Stimulated activated CD4-positive, alpha-beta T cell treated with anti-CD3 and anti-CD28 coated beads, Interleukin-2, amount 100 ng/mL, for 4 hours (primary cell): ENCODE measurements at places on chromosomes 5 and 9.

GRCh38 chr5:171615705-171616640 lies 169.6 kb upstream of the SMIM23 start:
- DNase-seq: no peak

DNA sequence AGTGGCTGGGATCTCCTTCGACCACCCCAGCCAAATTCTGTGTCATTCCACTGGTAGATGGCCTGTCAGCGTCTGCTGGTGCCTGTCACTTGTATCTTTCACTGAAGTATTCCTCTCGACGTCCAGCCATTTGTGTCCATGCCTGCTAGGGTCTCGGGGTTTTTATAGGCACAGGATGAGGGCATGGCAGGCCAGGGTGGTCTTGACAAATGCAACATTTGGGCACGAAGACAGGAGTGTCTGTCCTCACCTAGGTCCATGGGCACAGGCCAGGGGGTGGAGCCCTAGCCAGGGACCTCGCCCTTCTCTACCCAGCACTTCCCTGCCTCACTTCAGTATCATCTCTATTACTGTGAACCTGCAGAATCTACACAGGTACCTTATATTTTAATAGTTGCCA lies 2223.9 kb upstream of the ACO1 start:
- no peak for DNase-seq

DNA sequence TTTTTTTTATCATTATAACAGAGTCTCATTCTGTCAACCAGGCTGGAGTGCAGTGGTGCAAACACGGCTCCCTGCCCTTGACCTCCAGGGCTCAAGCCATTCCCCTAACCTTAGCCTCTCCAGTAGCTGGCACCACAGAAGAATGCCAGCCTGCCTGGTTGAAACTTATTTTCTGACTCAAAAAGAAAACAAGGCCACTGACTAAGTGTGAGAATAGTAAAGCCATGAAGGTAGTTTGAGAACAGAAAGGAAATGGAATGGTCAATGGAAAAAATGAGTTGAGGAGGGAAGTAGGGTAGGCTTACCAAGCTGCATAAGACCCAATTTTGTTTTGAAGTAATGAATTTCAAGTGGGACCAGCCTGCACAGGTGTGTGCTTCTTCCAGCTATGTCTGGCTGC lies 82.8 kb upstream of the RORB start:
- DNase-seq: no peak

DNA sequence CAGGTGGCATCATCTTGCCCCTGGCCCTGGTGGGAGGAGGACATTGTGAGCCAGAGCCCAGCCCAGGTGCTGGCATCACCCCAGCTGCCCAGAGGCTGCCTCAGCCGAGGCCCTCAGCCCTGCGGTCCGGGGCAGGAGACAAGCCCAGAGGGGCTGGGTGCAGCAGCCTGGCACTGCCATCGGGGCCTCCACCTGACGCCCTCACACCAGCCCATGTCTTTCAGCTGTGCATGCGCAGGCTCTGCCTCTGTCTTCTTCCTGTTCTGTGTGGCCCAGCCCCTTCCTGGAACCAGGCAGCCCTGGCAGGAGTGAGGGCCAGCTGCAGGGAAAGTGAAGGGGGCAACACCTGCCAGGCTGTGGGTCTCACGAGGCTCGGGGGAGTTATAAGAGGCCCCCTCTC lies 4.8 kb upstream of the CEL start:
- no peak for DNase-seq

- DNase-seq: peak; percentile 32
These were observed at the start of gene MSANTD3 for GRCh38 chr9:100426530-100427365. Gene MSANTD3, plus strand, starts transcription at chr9:100427143. Its CDS starts 14,796 bp downstream, at chr9:100441939.

DNA sequence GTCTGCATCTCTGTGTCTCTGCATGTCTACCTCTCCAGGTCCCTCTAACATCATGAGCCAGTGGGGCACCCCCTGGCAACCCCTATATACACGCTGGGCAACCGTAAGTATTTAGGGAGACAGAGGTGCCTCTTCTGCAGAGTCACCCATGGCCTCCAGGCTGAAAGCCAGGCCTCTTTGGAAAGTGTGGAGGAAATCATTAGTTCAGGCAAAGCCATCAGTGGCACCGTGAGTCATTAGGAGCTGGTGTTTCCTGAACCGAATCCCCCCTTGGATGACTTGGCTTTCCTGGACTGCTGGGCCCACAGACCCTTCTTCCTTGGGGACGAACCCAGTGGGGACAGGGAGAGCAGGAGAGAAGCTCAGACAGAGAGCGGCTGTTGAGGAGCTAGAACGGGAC lies 174.8 kb downstream of the OLFM1 start:
- DNase-seq: no peak

- no peak for DNase-seq
These were observed 27.8 kb downstream of the RUSC2 start for GRCh38 chr9:35517552-35518224.

- DNase-seq: no peak
These were observed 5.1 kb upstream of the EGR1 start for GRCh38 chr5:138460032-138460693.

DNA sequence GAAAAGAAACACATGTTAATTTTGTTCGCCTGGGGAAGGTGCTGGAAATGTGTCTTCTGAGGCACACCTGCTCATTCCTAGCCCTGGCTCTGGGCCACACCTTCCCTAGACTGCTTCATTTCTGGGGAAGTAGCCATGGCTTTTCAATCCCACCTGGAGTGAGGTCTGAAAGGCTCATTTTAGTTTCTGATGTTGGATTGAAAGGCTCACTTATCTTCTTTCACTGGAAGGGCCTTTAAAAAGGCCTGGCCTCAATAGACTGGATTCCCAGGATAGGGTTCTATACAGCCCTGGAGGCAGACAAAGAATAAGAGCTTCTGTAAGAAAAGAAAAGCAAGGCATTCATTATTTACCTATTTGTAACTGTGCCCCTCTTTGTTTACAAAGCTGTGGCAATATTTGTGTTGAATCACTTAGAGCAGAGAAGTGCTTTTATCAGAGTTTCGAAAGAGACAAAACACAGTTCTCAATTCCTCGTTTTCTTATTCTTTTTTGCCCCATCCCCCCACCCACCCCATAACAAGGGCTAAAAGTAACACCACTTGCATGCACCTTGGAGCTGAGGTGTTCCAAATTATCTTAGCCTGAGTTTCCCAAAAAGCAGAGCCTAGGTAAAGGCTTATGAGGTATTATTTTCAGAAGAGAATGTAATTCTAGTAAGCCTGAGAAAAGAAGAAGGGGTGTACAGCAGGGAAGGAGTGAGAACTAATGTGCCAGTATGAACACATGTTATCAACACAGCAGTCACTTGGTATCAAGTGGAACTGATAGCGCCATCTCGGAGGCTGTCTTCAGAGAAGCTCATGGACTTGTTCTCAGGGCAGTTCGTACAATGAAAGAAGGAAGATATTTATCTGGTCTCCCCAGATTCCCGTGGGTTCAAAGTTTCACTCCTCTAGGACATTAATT lies 413.1 kb downstream of the KCTD16 start:
- DNase-seq: no peak

- DNase-seq: no peak
These were observed 248.6 kb upstream of the KLF4 start for GRCh38 chr9:107737987-107738743.

DNA sequence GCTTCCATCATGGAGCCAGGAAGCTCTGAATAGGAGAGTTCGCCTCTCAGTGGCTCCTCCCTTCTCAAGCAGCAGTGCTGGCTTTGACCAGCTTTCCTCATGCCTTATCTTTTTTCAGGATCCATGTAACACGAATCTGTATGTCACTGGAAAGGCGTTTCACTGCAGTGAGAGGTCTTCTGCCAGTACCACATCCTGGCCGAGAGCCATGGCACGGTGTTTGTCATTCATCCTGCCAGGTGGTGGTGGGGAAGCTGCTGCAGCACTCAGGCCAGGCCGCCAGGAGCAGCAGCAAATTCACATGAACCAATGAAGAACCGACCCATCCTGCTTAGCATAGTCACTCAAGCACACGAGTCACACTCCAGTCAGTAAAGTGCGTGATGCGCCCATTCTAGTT lies 179.0 kb downstream of the FANCC start:
- no peak for DNase-seq

DNA sequence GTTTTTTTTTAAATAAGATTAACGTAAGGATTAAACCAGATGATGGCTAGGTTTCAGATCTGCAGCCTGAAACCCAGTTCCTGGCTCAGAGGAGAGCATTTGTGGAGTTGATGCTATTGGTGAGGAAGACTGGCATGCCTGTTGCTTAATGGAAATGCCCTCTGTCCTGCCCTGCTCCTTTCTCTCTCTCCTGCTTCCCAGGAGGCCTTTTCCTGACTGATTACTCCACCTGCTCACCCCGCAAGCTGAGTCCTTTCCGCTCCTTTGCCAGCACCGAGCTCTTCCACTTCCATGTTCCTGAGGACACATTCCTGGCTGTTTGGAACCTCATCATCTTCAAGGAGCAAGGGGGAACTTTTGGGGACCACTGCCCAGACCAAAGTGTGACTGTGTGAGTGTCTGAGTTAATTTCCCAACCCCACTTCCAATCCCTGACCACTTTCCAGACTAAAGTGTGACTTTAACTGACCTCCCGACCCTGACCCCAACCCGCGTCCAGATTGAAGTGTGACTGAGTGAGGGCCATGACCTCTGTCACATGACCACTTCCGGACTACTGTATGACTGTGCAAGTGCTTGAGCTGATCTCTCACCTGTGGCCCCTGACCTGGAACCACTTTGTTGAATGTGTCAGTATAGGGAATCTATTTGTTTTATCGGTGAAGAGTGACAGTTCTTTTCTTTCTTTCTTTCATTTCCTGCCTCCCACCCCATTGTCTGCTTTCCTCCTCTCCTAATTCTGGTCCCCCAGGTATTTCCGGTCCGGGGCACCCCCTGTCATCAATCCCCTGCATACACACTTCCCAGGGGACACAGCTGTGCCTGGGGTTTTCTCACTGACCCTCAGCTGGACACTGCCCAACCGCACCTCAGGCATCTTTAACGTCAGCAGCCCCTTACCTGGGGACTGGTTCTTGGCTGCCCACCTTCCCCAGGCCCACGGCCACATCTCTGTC lies 5.5 kb downstream of the TMEM8B start:
- no peak for DNase-seq

DNA sequence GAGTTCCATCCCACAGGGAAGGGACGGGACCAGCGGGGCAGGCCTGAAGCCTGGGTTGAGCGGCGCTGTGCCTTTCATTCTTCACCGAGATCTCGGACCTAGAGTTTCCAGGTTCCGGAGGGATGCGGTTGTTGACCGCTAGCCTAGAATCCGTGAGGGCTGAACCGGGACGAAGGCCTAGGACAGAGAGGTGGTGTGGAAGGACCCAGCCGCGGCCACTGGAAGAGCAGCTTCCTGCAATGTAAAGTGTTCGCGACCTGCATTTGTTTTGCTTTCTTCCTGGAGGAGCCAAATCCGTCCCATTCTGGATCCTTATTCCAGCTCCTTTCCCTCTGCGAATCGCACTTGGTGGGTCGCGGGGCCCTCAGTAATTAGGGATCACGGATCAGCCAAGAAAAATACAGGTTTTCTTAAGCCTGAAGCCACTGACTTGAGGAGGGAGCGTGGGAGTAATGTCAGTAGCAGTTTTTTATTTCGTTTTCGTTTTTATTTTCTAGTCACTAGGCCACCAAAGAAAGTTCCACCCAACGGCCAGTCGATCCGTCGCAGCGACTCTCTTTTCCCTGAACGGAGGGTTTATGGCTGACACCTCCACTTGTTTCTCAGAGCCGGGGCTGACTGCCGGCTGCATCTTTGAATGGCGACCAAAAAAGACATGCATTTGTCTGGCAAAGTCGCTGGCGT lies 48.6 kb downstream of the ANXA2R start:
- DNase-seq: no peak

DNA sequence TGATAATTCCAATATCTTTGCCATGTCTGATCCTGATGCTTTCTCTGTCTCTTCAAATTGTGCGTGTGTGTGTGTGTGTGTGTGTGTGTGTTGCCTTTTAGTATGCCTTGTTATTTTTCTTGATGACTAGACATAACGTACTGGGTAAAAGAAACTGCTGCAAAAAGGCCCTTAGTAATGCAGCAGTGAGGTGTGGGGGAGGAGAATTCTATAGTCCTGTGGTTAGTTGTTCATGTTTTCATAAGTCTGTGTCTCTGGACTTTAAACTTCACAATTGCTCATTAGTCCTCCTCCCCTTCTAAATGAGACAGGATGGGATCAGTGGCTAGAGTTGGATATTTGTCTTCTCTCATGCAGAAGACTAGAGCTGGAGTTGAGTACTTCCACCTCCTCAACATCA lies 346.2 kb upstream of the IRX1 start:
- DNase-seq: no peak

DNA sequence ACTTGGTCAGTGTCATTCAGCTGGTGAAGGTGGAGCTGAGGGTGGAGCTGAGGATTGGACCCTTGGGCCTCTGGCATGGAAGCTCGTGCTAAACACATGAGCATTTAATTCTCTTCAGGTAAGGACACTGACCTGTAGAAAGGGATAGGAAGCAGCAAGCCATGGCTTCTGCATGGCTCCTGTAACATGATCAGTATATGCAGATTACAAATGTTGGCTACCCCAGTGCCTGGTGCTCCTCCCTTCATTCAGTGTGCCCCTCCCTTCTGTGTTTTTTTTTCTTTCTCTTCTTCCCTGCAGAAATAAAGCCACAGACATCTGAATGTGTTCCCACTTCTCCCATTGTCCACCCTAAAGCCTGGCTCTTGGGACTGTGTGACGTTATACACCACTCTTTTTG lies 52.9 kb downstream of the ARHGAP26 start:
- no peak for DNase-seq

GRCh38 chr9:73810585-73811215 lies 659.0 kb downstream of the ANXA1 start:
- no peak for DNase-seq

DNA sequence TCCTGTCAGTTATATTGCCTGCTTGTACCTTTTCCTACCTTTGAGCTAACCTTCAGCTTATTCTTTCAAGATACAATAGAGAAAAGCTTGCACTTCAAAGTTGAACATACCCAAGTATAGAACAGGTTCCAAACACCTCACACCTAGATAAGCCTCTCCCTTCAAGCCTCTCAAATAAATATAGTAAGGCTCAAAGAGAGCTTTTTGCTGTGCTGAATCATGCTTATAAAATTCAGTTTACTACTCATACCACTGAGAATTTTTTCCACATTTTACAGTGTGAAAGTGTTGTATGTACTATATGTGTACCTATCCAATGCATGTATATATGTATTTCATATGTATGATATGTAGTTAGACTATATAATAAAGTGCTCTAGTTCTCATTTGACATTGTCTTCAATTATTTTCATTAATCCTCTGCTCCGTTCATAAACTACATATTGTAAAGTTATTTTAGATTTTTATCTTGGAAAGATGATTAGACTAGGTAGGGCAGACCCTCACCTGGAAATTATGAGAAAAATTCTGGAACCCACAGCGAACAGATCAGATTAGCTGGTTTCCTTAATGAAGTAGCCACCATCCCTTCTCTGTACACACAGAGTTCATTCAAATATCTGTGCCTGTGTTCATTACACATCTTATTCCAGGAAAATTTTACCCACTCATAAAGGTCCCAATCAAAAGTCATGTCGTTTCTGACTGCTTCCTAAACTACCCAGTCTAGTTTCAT lies 149.2 kb upstream of the RGMB start:
- no peak for DNase-seq
